ENCODE measurements at places on chromosomes 4 and X.

DNA sequence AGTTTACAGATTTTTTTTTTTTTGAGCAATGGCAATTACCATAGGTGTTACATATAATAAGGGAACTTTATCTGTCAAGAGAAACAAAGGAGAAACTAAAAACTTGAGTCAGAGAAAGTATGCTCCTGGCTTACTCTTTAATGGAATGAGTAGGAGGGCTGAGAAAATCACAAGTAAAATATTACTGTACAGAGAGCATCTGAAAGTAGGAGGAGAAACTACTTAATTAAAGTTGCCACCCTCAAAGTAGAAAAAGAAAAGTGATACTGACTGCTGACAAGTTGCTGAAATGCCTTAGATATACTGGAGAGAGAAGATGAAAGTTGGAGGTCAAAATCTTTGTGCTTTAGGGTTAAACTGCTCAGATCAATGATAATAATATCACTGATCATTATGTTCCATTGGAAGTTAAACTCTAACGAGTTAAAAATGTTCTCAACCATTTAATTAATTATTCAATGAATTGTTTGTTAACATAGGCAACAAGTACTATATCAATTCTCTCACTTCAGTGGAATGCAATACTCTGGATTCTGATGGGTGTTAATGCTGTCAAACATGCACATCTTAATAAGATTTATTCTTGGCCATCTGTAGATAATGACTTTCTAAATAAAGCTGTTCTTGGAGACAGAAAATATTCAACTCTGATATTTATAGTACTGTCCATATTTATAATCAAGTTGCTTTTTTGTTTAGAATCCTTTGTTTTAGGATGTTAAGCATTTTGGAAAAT is 61.2 kb upstream of the CAMK2D start:
- no peak overlapping the region for H3K4me3 ChIP-seq
- H3K36me3 ChIP-seq, result peaks cover 4% of the 10 kb centered on the region
- no peak for DNase-seq
- H3K4me1 ChIP-seq, result peaks cover 62% of the 10 kb centered on the region
- H3K27ac ChIP-seq, result no peak overlapping the region

DNA sequence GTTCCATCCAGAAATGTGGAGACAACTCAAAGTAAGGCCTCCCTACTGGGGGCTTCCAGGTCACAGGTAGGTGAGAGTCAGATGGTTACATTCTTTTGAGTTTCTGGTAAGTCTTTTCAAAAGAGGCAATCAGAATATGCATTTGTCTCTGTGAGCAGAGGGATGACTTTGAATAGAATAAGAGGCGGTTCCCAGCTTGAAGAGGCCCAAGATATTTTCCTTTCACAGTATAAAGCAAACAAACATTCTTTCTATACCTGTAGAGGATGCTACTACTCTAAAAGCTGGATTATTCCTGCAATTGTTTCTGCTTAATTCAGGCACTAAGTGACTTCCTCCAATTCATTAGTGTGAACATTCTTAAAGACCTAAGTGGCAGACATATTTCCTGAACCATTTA is 44.4 kb downstream of the DIAPH2 start:
- no peak for DNase-seq
- H3K4me3 ChIP-seq, result no peak overlapping the region
- H3K27me3 ChIP-seq, result no peaks in the 10 kb centered on the region
- H3K4me1 ChIP-seq, result peaks cover 16% of the 10 kb centered on the region

- no peak for DNase-seq
- H3K27ac ChIP-seq, result no peak overlapping the region
- no peaks in the 10 kb centered on the region for H3K36me3 ChIP-seq
- H3K4me3 ChIP-seq, result no peak overlapping the region
- no peaks in the 10 kb centered on the region for H3K4me1 ChIP-seq
Measured at GRCh38 chrX:84876876-84877275, 126.8 kb upstream of the APOOL start.

DNA sequence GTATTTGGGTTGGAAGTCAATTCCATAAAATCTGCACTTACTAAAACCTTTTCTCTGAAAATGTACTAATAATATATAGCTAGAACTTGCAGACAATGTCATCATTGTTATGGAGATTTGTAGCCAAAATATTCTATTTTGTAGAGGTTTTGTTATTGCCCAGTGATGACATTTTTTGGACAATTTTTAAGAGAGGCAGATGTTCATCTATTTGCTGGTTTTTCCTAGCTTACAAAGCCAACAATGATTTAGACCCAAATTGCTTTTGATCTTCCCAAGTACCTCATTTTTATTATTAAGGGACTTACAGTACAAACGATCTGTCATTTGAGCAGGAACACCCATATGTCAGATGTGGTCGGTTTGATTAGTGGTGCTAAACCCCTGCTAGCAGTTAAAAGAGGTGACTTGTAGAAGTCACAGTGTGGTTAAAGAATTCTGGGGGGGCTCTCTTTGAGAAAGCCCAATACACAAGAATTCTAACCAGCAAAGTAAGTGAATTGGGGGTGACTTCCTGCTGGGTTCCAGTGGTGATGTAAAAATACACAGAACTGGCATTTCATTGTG is 136.2 kb downstream of the KIT start:
- no peak overlapping the region for H3K27ac ChIP-seq
- H3K4me1 ChIP-seq, result no peaks in the 10 kb centered on the region
- H3K4me3 ChIP-seq, result no peak overlapping the region
- no peak for DNase-seq

DNA sequence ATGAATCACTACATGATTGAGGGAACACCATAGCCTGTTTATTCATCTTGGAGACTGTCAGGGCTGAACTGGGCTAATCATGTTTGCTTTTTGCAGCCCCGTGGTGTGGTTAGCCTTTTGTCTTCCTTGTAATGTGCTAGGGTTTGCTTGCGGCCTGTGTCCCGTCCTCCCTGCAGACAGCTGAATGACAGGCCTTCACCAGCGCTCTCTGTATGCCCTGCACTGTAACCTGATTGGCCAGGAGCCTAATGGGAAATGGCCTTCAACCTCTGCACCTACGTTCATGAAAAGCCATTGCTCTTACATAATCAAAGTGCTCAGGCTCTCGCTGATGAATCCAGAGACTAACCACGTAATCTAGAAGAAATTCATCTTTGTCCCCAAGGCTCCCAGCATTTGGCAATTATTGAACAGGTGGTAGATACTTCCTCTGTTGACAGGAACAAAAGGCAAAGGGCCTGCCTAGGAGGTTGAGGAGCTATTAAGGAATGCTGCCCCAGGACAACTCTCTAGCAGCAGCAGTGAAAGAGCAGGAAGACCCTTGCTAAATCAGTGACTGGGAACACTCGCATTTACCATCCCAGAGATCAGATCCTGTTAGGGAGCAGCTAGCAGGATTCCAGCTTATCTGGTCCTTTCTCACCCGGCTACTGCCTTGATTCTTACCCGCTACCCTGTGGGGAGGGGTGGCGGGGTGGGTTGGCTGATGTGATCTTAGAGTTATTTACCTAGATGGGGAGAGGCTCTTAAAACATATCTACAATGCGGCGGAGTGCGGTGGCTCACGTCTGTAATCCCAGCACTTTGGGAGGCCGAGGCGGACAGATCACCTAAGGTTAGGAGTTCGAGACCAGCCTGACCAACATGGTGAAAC is 42.3 kb upstream of the FAT1 start:
- H3K27me3 ChIP-seq, result no peaks in the 10 kb centered on the region
- no peak for DNase-seq
- no peaks in the 10 kb centered on the region for H3K36me3 ChIP-seq
- H3K27ac ChIP-seq, result peak overlapping the region; percentile 84
- peak overlapping the region; percentile 79 for H3K4me3 ChIP-seq

DNA sequence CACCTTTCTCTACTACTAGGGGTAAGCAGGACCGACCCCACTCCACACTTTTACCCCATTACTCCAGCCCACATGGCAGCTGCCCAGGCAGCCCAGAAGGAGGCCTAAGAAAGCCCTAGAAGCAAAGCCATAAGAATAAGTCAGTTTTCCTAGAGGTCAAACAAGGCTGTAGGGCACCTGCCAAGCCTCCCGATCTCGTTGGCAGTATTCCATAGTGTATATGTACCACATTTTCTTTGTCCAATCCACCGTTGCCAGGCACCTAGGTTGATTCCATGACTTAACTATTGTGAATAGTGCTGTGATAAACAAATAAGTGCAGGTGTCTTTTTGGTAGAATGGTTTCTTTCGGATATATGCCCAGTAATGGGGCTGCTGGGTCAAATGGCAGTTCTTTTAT is 54.2 kb downstream of the RHOXF2B start:
- DNase-seq, result no peak
- peaks cover 5% of the 10 kb centered on the region for H3K27me3 ChIP-seq
- H3K36me3 ChIP-seq, result no peaks in the 10 kb centered on the region

DNA sequence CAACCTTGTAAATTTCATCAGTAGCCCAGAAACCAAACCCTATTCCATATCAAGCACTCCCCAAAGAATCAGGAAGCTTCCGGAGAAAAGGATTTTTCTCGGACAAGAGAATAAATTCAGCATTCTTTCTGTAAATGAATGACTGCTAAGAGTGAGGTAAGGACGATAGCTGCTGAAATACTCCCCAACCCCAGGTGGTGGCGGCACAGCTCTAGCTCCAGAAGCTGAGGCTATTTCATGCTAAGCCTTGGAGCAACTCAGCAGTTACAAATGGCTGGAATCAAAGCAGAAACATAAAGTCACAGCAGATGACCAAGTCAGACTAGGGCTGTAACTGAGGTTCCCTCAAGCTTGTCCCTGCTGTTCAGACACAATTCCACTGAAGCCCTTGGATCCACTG is 13.9 kb upstream of the PCDH19 start:
- no peak overlapping the region for H3K4me3 ChIP-seq
- no peaks in the 10 kb centered on the region for H3K36me3 ChIP-seq

GRCh38 chr4:116668190-116668589 is 417.2 kb downstream of the TRAM1L1 start:
- no peaks in the 10 kb centered on the region for H3K36me3 ChIP-seq
- no peak for DNase-seq
- no peak overlapping the region for H3K27ac ChIP-seq
- H3K27me3 ChIP-seq, result no peaks in the 10 kb centered on the region
- H3K4me3 ChIP-seq, result no peak overlapping the region

DNA sequence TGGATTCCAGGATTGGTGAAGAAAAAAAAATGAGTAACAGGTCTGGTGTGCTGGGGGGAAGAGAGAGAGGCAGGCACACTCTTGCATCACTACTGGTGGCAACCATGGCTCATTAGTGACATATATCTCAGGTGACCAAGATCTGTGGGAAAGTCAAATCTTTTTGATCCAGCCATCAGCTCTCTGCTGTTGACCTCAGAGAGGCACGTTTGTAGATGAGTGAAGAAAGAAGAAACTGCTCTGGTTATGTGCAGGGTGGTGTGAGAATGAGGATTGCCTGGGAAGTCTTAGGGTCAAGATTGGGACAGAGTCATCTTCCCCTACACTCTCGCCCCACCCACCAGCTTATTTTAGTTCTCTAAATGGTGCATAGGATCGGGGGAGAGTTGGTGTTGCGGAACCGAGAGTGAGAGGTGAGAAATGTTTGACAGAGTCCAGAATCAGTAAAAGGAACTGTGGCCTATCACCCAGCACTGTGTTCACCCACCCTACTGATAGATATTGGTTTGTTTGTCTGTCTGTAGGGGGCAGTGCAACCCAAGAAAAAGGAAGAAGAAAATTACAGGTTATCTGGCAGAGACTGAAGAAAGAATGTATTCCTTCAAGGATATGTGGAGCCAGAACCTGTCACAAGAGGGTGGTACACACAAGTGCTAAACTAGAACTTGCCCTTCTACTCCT is 21.9 kb downstream of the ARMCX6 start:
- H3K27ac ChIP-seq, result no peak overlapping the region
- H3K36me3 ChIP-seq, result no peaks in the 10 kb centered on the region
- H3K27me3 ChIP-seq, result peaks cover 7% of the 10 kb centered on the region
- H3K4me3 ChIP-seq, result no peak overlapping the region

- no peaks in the 10 kb centered on the region for H3K36me3 ChIP-seq
- H3K4me1 ChIP-seq, result no peaks in the 10 kb centered on the region
- no peak for DNase-seq
- no peak overlapping the region for H3K4me3 ChIP-seq
Measured at GRCh38 chr4:145251391-145251790, 71.0 kb upstream of the OTUD4 start.

DNA sequence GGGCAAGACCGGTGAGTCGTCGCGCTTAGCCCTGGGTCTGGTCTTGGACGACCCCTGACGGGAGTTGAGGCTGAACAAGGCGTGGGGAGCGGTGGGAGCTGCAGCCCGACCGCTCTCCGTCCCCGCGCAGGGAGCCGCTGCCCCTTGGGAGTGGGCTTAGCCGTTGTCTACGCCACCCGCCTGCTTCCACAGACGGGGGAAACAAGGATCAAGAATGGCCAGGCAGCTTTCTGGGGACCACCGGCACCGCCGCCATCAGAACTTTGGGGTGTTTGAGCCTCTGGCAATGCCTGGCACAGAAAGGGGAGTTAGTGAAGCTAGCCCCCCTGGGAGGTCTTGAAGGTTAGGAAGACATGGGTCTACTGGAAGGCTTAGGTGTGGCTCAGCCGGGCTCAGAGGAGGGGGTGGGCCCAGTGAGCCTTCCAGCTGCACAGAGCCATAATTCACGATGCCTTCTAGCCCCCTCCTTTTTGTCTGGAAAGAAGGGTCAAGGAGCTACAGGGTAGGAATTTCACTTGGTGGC is 583 bp downstream of the RASL11B start:
- H3K4me3 ChIP-seq, result peak overlapping the region; percentile 86
- peaks cover 6% of the 10 kb centered on the region for H3K4me1 ChIP-seq
- no peak for DNase-seq
- H3K36me3 ChIP-seq, result peaks cover 11% of the 10 kb centered on the region
- peaks cover 14% of the 10 kb centered on the region for H3K27me3 ChIP-seq

DNA sequence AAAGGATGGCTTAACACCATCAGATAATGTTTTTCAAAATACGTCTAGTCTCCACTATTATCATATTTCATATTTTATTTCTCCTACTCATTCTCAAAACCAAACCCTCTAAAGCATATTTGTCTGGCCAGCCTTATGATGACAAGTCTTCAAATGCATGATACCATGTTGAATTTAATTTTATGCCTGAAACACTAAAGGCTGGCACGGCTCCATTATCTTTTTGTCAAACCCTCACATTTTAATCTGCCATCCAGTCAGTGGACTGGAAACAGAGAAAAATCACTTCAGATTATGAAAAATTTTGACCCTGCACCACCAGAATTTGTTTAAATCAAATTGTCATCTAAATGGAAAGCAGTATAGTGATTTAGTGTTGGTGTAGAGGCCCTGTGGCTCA is 42.9 kb downstream of the SCD5 start:
- H3K36me3 ChIP-seq, result no peaks in the 10 kb centered on the region
- peaks cover 28% of the 10 kb centered on the region for H3K4me1 ChIP-seq
- DNase-seq, result no peak
- H3K27me3 ChIP-seq, result peaks cover 4% of the 10 kb centered on the region
- no peak overlapping the region for H3K27ac ChIP-seq

GRCh38 chr4:6002492-6002833 is 15.8 kb downstream of the C4orf50 start:
- H3K27ac ChIP-seq, result no peak overlapping the region
- H3K27me3 ChIP-seq, result no peaks in the 10 kb centered on the region
- H3K4me3 ChIP-seq, result no peak overlapping the region
- DNase-seq, result no peak
- H3K36me3 ChIP-seq, result no peaks in the 10 kb centered on the region

- H3K27me3 ChIP-seq, result peaks cover 4% of the 10 kb centered on the region
- peak overlapping the region; percentile 64 for H3K27ac ChIP-seq
- H3K4me3 ChIP-seq, result no peak overlapping the region
- DNase-seq, result peak; percentile 44
Measured at GRCh38 chr4:184503869-184504300, 29.5 kb upstream of the IRF2 start.

- H3K27me3 ChIP-seq, result no peaks in the 10 kb centered on the region
- no peak for DNase-seq
- H3K27ac ChIP-seq, result no peak overlapping the region
Measured at GRCh38 chr4:47207555-47207954, 176.2 kb downstream of the GABRB1 start.

- H3K27me3 ChIP-seq, result peaks cover 19% of the 10 kb centered on the region
- H3K36me3 ChIP-seq, result no peaks in the 10 kb centered on the region
- no peak overlapping the region for H3K27ac ChIP-seq
- no peak overlapping the region for H3K4me3 ChIP-seq
- H3K4me1 ChIP-seq, result peaks cover 7% of the 10 kb centered on the region
- no peak for DNase-seq
Measured at GRCh38 chr4:186017801-186018200, 51.2 kb upstream of the TLR3 start.

Data from HFFc6 (cell line).